ENCODE measurements at places on chromosomes 6 and 20. TPM values are rescaled to one million over a fixed set of nuclear protein-coding genes. Genes with fewer than 3 reads are reported as not detected.

Gene AKAP12
- 14.0 TPM for polyA plus RNA-seq

Gene NKX2-2
- polyA plus RNA-seq, result not detected

Gene ANKEF1
- 0.75 TPM for polyA plus RNA-seq

Gene CMTR1
- polyA plus RNA-seq, result 24.3 TPM

Gene ADGRF4
- 0.09 TPM for polyA plus RNA-seq

Gene AVP
- not detected for polyA plus RNA-seq

Gene SIRPB2
- polyA plus RNA-seq, result 1.8 TPM

Gene SALL4
- 0.09 TPM for polyA plus RNA-seq

Gene BEND6
- 0.70 TPM for polyA plus RNA-seq

Gene ECT2L
- 0.23 TPM for polyA plus RNA-seq

Gene GSTA1
- polyA plus RNA-seq, result 0.09 TPM

Gene SMPDL3A
- 6.9 TPM for polyA plus RNA-seq

Gene C6orf15
- polyA plus RNA-seq, result not detected

Gene COL19A1
- 1.0 TPM for polyA plus RNA-seq

Gene POM121L2
- not detected for polyA plus RNA-seq

Gene RIN2
- 16.8 TPM for polyA plus RNA-seq

Gene CNKSR3
- polyA plus RNA-seq, result 7.9 TPM

Gene KHDC1L
- not detected for polyA plus RNA-seq

Gene HMGN3
- polyA plus RNA-seq, result 246 TPM

Gene SLC22A16
- polyA plus RNA-seq, result not detected

Gene GGTLC1
- polyA plus RNA-seq, result not detected

Gene HLA-DQA2
- not detected for polyA plus RNA-seq

Gene NOX3
- polyA plus RNA-seq, result not detected

Gene ARG1
- not detected for polyA plus RNA-seq

Gene HCK
- 2.2 TPM for polyA plus RNA-seq

Gene ABHD16B
- 0.54 TPM for polyA plus RNA-seq

Gene CGAS
- polyA plus RNA-seq, result 0.91 TPM

Gene WFDC12
- not detected for polyA plus RNA-seq

Gene OR2B6
- polyA plus RNA-seq, result not detected

Gene ISM1
- 1.0 TPM for polyA plus RNA-seq

Gene GSTA2
- polyA plus RNA-seq, result not detected

Gene MRPS10
- polyA plus RNA-seq, result 41.8 TPM

Gene IPCEF1
- 0.07 TPM for polyA plus RNA-seq

Gene CPNE5
- polyA plus RNA-seq, result 27.5 TPM

Gene DCDC2
- polyA plus RNA-seq, result not detected

Measured in right cardiac atrium (tissue), 5 donors.